ENCODE measurements at places on chromosomes 1 and 21.

- DNase-seq, result no peak
These were observed 26.6 kb downstream of the CDC14A start for GRCh38 chr1:100378956-100379355.

DNA sequence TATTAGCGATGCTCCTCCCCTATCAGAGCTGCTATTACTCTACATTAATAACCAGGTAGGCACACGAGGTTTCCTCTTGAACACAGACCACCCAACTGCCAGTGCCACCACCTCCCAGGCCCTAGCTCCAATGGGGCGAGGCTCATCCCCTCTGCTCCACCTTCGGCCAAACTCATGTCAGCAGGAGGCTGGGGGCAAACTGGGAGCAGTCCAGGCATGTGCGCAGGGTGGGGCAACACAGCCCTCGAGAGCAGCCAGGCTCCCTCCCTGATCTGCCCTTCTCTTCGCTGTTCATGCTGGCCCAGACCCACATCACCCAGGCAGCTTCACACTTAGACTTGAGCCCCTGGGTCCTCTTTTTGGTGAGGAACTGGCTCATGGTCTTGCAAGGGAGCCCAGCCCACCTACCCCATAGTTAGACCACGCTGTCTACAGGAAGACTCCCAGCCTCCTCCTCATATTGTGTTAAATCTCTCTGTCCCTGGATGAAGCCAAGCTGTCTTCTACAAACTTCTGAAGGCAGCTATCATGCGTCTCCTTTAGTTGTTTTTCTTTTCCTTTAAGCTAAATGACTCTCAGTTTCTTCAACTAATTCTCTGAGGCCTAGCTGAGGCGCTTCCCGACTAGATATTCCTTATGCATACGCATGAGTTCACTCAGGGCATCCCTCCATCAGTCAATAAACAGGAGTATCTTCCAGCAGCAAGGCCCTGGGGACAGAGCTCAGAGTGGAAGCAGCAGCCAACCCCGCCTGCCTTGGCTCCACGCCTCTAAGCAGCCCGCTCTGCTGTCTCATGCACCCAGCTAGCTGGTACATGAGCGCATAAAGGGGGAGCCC, 12.0 kb downstream of the TMEM9 start:
- no peak for DNase-seq

DNA sequence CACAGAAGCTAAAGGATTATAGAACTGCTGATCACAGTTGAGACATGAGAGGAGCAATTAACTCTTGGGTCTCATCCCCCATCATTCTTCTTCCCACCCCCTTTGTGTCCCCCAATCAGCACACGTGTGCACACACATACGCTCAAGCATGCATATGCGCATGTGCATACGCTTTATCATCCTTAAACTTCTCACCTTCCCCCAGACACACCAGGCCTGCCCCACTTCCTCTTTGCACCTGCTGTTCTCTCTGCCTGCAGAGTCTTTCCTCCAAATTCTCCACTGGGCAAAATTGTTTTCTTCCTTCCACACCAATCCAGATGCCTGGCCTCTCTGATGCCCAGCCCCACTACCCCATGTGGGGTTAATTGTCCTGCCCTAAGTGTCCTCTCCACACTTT, 13.0 kb upstream of the KCND3 start:
- DNase-seq, result no peak

GRCh38 chr21:31347435-31348032, 3.5 kb upstream of the TIAM1 start:
- DNase-seq, result peak; percentile 22

All from LoVo (cell line).